GM23338 (cell line): ENCODE measurements at places on chromosomes 13 and 19.

DNA sequence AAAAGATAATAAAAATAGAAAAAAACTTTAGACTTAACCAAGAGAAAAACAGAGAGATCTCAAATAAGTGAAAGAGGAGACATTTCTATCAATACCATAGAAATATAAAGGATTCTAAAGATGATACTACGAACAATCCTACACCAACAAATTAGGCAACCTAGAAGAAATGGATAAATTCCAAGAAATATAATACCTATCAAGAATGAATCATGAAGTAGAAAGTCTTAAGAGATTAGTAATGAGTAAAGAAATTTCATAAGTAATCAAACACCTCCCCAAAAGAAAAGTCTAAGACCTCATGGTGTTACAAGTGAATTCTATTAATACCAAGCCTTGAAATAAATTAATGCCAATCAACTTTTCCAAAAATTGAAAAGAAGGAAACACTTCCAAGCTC is 1584.5 kb upstream of the MIR17HG start:
- DNase-seq = no peak

- DNase-seq = no peak
Observed at GRCh38 chr13:21531455-21531854, 72.4 kb upstream of the ZDHHC20 start.

DNA sequence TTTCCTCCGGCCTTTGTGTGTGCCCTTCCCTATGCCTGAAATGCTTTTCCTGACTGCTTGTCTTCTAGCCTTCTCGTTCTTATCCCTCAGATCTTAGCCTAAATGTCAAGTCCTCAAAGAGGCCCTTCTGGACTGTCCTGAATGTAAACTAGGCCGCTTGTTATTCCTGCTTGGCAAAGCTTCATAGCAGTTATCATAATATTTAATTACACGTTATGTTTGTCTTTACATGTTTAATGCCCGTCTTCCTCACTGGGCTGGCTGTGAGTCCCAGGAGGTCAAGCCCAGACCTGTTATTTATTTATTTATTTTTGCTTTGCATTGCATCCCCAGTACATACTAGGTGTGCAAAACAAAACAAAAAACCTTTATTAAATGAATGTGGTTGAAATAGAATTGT is 62.7 kb downstream of the SIPA1L3 start:
- no peak for DNase-seq

DNA sequence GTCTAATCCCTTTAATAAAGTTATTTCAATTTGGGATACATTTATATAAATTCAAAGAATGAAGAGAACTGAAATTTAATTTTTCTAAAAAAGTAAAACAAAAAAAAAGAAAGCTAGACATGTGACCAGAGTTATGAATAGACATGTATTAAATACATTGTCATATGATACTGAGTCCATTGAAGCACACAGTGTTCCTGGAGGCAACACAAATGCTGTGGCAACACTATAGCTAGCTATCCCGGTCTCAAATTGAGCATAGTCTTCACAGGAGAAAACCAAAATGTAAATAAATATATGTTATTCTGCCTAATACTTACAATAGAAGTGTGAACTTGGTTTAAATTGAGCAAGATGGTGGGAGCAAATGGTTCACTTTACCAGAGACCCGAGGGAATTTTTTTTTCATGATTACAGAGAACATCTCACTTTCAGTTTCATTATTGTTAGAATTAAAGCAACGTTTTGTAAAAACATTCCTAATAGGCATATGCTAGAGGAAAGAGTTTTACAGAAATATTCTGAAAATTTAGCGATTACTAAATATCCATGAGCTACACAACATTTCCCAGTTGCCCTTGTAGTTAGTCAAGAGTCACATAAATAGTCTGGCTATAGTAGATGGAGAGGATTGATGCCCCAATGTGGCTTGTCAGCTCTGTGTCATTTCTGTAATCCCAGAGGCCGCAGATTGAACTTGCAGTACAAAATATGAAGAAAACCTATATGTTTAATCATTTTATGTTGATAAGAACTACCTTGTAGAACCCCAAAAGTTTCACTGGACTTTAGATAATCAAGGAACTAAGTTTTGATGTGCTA is 775.7 kb upstream of the SPRY2 start:
- DNase-seq = no peak

DNA sequence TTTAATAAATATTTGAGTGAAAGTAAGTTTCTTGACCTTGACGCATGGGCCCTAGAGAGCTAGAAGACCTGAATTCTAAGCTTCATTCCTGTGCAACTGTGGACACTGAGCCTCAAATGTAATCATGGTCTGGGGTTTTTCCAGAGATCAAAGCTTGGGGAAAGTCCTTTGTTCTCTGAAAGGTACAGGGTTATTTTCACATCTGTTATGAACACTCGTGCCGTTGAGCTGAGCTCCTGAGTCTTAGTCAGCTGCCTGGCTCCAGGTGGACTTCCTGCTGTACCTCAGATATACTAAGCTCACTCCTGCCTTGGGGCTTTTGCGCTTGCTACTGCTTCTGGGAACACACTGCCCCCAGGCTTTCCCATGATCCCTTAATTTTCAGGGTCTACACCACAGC is 7.5 kb upstream of the ZBTB32 start:
- DNase-seq = no peak

DNA sequence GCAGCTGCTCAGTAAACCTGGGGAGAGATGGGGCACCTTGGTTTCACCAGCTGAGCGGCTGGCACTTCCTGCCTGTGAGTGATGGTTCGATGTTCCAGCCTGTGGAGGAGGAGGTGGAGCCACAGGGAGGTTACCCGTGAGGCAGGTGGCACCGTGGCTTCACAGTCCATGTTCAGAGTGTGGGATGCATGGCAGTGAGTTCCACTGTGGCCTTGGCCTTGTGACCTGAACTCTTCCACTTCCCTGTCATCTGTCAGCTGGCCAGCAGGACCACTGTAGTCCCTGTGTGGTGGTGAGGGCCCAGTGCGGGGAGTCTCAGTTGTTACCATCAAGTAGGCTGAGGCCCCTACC is 16.9 kb downstream of the SMARCA4 start:
- no peak for DNase-seq

DNA sequence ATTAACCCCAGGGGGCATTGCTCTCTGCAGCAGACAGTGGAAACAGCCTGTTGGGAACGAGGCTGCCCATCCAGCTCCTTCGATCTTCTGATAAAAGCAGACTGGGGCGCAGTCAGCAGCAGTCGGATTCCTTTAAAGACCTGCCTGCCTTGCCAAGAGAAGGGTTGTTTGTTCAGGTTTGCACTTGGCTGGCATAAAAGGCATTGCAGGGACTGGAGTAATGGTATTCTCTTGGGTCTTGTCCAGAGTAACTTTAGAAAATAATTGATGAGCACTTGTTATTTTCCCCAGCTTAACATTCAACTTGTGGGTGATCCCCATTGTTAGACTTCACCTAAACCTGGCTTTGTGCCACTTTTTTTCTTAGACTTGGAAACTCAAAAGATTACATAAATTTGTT is 67.3 kb upstream of the SLC10A2 start:
- DNase-seq = no peak

GRCh38 chr19:29887442-29887855 is 54.6 kb upstream of the URI1 start:
- DNase-seq = no peak

GRCh38 chr13:93552596-93552995 is 326.0 kb downstream of the GPC6 start:
- DNase-seq = peak; percentile 52

DNA sequence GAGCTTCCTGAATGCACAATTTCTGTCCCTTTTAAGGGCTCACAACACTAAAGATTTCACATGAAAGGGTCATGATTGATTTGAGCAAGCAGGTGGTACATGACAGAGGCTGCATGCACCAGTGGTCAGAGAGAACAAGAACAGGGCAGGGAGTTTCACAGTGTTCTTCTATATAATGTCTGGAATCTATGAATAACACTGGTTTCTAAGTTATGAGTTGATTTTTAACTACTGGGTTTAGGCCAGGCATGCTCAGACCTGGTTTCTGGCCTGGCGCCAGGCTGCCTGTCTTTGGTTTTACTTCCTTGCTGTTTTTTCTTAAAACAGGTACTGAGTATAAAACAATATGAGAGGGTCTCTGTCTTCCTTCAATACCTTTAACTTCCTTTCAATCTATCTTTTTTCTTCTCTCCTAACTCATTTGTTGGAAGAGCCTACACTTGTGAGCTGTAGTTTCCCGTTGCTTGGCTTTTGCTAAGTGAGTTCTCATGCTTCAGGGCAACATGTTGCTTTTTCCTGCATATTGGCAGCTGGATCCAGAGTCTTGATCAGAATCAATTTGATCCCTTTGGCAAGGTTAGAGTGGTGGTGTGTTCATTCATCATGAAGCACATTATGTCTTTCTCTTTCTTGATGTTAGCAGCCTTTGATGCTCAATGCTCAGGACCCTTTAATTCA is 38.5 kb upstream of the FGF14 start:
- DNase-seq = no peak

GRCh38 chr19:33391631-33392249 is 18.2 kb downstream of the CEBPG start:
- no peak for DNase-seq

DNA sequence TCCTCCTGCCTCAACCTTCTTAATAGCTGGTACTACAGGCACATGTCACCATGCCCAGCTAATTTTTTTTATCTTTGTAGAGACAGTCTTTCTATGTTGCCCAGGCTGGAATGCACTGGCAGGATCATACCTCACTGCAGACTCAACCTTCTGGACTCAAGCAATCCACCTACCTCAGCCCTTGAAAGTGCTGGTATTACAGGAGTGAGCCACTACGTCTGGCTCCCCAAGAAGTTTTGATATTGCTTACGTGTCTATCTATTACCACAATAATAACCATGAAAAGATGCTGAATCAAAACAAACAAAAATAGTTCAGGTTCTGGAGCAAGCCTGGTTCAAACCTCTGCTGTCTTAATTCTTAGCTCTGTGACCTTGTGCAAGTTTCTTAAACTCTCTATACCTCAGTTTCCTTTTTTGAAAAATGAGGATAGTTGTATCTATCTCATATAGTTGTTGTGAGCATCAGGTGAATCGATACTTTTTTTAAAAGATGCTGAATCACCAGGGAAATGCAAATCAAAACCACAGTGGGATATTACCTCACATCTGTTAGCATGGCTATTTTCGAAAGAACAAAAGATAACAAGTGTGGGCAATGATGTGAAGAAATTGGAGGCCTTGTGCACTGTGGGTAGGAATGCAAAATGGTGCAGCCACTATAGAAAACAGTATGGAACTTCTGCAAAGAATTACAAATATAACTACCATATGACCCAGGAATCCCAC is 19.0 kb upstream of the LEUTX start:
- DNase-seq = no peak

DNA sequence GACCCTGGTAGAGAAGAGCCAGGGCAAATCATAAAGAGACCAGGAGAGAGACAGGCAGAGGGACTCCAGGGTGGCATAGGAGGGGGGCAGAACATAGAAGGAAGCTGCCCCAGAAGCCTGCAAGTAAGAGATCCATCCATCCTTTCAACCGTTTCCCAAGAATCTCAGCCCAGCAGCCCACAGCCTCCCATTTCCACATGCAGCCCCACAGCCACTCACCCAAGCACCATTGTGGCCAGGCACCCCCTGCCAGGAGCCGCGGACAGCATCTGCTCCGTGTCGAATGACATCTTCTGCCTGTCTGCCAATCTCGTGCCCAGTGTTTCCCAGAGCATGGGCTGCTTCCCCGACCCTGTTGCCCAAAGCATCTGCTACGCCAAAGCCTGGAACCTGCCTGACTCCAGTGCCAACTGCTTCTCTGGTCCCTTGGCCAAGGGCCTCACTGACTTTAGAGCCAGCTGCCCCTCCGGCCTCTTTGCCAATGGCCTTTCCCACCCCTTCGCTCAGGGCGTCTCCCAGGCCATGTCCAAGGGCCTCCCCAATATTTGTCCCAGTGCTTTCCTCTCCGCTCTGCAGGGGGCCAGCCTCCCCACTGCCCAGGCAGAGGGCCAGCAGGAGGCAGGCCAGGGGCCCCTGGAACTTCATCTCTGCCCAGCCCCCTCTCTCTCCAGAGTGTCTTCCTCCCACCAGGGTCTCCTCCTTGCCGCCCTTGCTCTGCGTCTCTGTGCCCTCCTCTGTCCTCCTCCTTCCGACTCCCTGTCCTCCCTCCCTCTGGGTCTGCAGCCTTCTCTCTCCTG is 420 bp downstream of the DMKN start:
- DNase-seq = no peak

DNA sequence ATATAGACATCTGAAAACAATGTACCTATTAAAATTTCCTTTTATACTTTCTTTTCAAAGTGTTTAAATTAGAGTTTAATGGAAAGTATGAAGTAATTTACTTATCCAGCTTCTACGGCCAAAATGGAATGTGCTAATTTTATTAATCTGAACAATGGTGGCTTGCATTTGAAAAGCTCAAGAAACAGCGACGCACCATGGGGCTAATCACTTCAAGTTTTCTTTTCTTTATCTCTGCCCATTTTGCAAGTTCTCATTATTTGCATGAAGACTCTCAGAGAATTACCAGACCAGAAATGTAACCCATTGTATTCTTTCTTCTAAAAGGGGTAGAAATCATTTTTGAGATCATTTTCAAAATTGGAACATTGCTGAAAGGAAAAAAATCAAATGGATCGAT is 204.0 kb upstream of the STARD13 start:
- DNase-seq = peak; percentile 47
